GM12878 (cell line): ENCODE measurements at places on chromosomes 11 and 22. TPM values are rescaled to one million over a fixed set of nuclear protein-coding genes. Genes with fewer than 3 reads are reported as not detected.

GRCh38 chr11:5257296-5257695 is 2.7 kb upstream of the HBG2 start:
- DNase-seq: no peak

DNA sequence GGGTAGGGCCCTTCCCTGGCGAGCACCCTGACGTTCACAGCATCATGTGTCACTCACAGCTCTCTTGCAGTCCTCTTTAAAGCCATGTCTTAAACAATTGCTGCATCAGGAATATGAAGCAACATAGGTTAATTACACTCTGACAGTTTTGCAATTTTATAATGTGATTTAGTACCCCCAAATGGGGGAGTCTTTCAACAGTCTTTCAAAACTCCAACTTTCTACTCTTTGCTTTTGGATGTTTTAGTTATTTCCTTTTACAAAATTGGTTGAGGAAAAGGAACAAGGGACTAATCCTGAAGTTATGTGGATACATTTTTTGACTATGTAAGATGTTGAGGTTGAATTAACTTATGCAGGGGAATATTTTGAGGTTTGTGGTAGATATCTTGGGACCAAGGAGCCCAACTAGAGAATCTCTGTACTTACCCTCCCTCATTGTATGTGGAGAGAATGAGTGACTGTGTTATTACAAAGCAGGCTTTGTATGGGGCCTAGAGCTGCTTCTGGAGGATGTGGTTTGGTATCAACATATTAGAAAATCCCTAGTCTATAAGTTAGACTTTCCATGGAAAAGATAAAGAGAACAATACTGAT is at the start of gene MMP8:
MMP8 (minus strand) TSS at position 51 of the 597 bp plus-strand sequence. CDS start 99 bp downstream, outside the sequence.
- DNase-seq: no peak

DNA sequence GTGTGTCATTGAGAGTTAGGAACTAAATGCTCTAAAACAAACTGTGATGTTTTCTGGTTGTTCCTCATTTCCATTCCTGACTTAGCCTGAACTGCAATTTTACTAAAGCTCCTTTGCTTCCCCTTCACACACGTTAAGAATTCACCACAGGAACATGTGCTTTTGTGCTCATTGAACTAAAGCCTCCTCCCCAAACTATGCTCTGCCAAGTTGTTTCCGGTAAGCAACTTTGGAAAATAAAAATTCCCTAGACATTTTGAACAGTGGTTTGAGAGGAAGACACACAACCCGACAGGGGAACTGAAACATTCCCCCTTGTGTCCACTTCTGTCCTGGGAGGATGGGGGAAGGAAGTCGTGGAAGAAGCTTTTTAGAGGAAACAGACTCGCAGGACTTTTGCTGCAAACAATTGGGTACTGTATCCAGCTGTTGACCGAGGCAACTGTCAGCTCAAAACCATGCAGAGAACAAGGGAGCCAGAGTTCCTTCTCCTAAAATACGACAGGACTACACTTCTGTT is 66.9 kb downstream of the GAB2 start:
- DNase-seq: peak; percentile 26

DNA sequence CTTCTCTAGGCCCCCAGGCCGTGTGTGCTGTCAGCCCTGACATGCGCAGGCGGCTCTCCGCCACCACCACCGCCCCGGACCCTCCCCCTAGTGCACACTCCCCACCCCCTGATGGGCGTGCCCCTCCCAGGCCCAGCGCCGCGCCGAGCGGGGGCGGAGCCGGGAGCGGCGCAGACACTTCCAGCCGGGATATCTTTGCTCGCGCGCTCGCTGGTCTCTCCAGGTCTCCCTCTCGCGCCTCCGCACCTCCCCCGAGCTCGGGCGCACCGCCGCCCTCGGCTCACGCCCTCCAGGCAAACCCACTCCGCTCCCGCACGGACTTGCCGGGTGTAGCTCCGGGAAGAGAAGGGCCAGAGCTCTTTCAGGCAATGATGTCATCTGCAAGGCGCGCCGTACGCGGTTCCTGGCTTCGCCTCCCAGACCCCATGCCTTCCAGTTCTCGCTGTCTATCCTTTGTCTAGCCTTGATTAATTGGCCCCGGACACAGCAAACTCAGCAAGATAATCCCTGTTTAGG is at the start of gene SCN3B:
SCN3B (minus strand) TSS at position 59 of the 516 bp plus-strand sequence. CDS start 823 bp downstream, outside the sequence.
- no peak for DNase-seq

- no peak for DNase-seq
These were observed 65.0 kb downstream of the CWF19L2 start for GRCh38 chr11:107392611-107393010.

DNA sequence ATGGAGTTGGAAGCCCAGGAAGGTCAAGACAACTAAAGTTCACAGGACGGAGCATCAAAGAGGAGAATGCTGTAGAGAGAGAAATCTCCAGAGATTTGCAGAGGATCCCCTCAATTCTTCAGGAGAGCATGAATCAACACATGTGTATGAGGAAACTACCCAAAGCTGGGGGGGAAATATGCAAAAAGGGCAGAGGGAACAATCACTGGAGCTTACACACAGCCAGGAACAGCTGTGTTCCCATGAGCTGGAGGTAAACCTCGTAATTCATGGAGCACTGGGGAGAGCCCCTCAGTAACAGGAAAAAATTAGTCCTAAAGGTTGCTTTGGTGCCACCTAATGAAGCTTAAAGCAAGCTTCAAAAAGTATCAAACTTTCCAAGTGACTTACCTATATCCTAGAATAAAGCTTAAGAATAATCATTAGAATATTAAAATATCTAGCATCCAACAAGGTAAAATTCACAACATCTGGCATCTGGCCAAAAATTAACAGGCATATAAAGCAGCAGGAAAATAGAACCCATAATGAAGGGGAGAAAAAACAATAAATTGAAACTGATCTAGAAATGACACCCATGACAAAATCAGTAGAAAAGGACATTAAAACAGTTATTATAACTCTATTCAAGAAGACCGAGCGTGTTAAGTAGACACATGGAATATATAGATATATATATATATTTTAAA is 134.2 kb downstream of the STK33 start:
- no peak for DNase-seq

The NCR3LG1 gene
- total RNA-seq: 0.18 and 0.21 TPM in 2 replicates

- no peak for DNase-seq
These were observed 237.3 kb upstream of the CADM1 start for GRCh38 chr11:115741376-115742107.

GRCh38 chr11:9315078-9315688 is 790 bp upstream of the TMEM41B start:
- DNase-seq: no peak

- DNase-seq: no peak
These were observed 111.2 kb upstream of the SNX19 start for GRCh38 chr11:131027491-131027890.

GRCh38 chr11:117473481-117474091 is 145.9 kb downstream of the CEP164 start:
- no peak for DNase-seq

GRCh38 chr11:45617871-45618601 is 47.4 kb downstream of the CHST1 start:
- DNase-seq: no peak

DNA sequence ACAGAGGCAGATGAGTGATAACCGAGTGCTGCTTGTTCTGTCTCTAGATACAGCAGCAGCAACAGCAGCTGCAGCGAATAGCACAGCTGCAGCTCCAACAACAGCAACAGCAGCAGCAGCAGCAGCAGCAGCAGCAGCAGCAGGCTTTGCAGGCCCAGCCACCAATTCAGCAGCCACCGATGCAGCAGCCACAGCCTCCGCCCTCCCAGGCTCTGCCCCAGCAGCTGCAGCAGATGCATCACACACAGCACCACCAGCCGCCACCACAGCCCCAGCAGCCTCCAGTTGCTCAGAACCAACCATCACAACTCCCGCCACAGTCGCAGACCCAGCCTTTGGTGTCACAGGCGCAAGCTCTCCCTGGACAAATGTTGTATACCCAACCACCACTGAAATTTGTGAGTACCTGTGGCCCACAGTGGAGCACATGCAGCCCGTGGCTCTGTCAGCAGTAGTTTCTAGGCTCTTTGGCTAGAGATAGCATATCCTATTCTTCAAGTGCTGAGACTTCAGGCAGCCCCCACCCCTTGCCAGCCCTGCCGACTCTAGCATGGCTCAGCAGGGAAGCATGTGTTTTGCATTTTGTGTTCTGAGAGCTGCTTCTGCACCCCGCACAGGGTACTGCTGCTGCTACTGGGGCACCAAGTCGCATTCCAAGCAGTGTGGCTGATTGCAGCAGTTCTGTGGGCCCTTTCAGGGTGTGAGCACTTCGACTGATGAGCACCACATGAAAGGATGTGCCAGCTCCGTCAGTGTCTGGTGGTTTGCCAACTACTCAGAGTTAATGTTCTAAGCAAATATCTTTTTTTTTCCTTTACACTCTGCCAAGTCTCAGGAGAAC is 59.2 kb downstream of the MED15 start:
- DNase-seq: no peak

DNA sequence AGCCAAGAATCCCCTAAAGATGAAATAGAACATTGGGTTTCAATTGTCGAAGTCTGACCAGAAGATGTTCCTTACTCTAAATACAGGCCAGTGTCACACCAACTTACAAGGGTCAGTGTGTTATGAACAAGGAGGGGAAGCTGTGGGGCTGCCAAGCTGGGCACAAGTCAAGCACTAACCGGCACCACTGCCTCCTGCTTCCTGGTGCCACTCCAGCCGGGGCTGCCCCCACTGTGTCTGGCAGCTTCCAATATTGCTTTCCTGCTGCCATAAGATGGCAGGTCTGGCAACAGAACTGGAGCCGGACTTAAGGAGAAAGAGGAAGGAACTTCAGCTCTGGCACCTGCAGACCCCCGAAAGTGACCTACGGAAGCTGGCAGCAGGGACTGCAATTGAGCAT is 13.7 kb upstream of the VPS37C start:
- no peak for DNase-seq

The IFITM10 gene
- not detected in 2 replicates for total RNA-seq
